ENCODE measurements at places on chromosomes 3 and 15. TPM values are rescaled to one million over a fixed set of nuclear protein-coding genes. Genes with fewer than 3 reads are reported as not detected.

The TMEM212 gene
- not detected for total RNA-seq

The PIF1 gene
- total RNA-seq, result 6.8 TPM

The EAF2 gene
- total RNA-seq, result 4.5 TPM

The HYPK gene
- 6.8 TPM for total RNA-seq

The LRRC34 gene
- total RNA-seq, result 2.9 TPM

The SLC27A2 gene
- total RNA-seq, result under 0.01 TPM

The NSUN3 gene
- 11.3 TPM for total RNA-seq

The MFSD1 gene
- 168 TPM for total RNA-seq

The C3orf38 gene
- total RNA-seq, result 24.0 TPM

The ADCY5 gene
- total RNA-seq, result under 0.01 TPM

The KCNAB1 gene
- 4.8 TPM for total RNA-seq

The ATP10A gene
- total RNA-seq, result 13.0 TPM

The IL17RB gene
- under 0.01 TPM for total RNA-seq

The NCK1 gene
- total RNA-seq, result 57.2 TPM
